ENCODE measurements at places on chromosomes 1 and 21.
A peak's percentile ranks its signal among the peaks of the same experiment; 100 is the strongest.

DNA sequence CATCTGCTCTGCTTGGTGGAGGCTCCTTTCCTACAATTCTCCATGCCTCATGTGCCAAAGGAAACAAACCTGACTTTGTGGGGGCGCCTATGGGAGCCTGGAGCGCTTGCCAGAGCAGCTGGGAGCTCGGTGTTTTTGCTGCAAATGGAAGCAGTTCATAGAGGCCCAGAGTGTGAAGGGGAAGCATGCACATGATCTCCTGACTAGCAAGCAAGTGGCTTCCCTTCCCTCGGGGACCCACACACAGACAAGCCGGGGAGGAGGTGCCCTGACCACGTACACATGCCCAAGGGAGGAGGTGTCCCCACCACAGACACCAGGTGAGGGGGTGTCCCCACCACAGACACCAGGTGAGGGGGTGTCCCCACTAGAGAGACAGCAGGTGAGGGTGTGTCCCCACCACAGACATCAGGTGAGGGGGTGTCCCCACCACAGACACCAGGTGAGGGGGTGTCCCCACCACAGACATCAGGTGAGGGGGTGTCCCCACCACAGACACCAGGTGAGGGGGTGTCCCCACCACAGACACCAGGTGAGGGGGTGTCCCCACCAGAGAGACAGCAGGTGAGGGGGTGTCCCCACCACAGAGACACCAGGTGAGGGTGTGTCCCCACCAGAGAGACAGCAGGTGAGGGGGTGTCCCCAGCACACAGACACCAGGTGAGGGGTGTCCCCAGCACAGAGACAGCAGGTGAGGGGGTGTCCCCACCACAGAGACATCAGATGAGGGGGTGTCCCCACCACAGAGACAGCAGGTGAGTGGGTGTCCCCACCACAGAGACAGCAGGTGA is 106.8 kb downstream of the CRYAA start:
- DNase-seq = no peak

GRCh38 chr1:222896630-222897526 is 82.0 kb downstream of the DISP1 start:
- DNase-seq = no peak

- no peak for DNase-seq
Measured at GRCh38 chr1:145720556-145720877, 1.2 kb downstream of the CD160 start.

- no peak for DNase-seq
Measured at GRCh38 chr1:158248118-158248517, 6.1 kb upstream of the CD1A start.

DNA sequence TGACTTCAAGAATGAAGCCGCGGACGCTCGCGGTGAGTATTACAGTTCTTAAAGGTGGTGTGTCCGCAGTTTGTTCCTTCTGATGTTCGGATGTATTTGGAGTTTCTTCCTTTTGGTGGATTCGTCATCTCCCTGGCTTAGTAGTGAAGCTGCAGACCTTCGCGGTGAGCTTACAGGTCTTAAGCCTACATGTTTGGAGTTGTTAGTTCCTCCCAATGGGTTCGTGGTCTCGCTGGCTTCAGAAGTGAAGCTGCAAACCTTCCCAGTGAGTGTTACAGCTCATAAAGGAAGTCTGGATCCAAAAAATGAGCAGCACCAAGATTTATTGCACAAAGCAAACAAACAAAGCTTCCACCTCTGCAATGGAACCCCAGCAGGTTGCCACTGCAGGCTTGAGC is 14.7 kb downstream of the LDLRAD1 start:
- DNase-seq = no peak

- DNase-seq = no peak
Measured at GRCh38 chr1:203150511-203151297, 23.2 kb downstream of the ADORA1 start.

- no peak for DNase-seq
Measured at GRCh38 chr1:171769171-171769570, 12.3 kb upstream of the METTL13 start.

GRCh38 chr1:227125929-227126545 is 185.9 kb downstream of the COQ8A start:
- peak; percentile 66 for DNase-seq
